ENCODE measurements at places on chromosomes 12 and 14.

GRCh38 chr14:22540811-22541360 lies 48.1 kb downstream of the DAD1 start:
- H3K4me1 ChIP-seq: peaks cover 66% of the 10 kb centered on the region
- no peak for DNase-seq
- H3K36me3 ChIP-seq: no peaks in the 10 kb centered on the region
- H3K4me3 ChIP-seq: no peak overlapping the region

DNA sequence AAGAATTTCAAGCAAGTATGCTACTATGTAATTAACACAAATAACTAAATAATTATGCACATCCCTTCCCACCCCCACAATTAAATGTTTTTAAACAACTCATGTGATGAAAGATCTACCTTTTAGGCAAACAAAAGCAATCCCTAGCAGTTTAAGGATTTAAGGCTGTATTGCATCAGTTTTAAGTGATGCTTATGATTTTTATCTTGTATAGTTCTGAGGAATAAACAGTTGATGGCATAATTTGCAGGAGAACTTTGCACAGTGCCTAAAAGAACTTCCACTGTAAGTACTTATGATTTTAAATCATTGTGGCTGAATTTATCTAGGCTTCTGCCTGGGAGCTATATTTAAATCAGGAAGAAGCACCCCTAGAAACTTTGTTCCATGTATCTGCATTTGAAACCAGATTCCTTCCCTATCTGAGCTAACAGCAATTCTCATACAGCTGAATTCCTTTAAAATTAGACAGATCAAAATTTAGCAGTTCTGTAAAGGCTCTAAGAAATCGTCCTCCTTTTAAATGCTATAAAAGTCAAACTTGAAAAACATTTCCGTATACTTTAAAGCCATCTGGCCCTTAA lies 388.6 kb downstream of the BCAT1 start:
- no peaks in the 10 kb centered on the region for H3K27me3 ChIP-seq
- H3K4me3 ChIP-seq: no peak overlapping the region
- peaks cover 7% of the 10 kb centered on the region for H3K4me1 ChIP-seq
- no peaks in the 10 kb centered on the region for H3K36me3 ChIP-seq

DNA sequence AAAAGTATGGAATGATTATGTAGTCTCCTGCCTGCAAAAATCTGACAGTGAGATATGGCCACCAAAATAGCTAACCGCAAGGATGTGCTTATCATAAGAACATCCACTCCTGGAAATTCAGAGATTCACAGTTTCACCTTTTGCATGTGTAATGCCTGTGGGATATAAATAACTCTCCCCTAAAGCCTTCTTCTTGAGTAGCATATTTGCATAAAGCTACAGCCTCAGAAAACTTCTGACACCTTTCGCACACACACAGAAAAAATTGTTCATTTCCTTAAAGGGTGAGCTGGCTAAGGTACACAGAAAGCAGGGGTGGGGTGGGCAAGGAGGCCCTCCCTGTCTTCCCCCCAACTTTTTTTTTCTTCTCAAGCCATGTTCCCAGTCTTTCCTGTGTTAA lies 3.1 kb upstream of the IGF1 start:
- H3K27ac ChIP-seq: peak overlapping the region; percentile 74
- H3K36me3 ChIP-seq: no peaks in the 10 kb centered on the region
- H3K4me3 ChIP-seq: no peak overlapping the region
- no peaks in the 10 kb centered on the region for H3K4me1 ChIP-seq
- no peak for DNase-seq

GRCh38 chr12:89156340-89156739 lies 196.0 kb downstream of the DUSP6 start:
- no peaks in the 10 kb centered on the region for H3K36me3 ChIP-seq
- H3K27me3 ChIP-seq: no peaks in the 10 kb centered on the region
- H3K4me3 ChIP-seq: no peak overlapping the region
- peak overlapping the region; percentile 65 for H3K27ac ChIP-seq

- H3K4me3 ChIP-seq: no peak overlapping the region
- no peak overlapping the region for H3K27ac ChIP-seq
- no peaks in the 10 kb centered on the region for H3K4me1 ChIP-seq
- no peaks in the 10 kb centered on the region for H3K36me3 ChIP-seq
- DNase-seq: no peak
These were observed 1505.5 kb upstream of the TMEM132C start for GRCh38 chr12:126761420-126761819.

DNA sequence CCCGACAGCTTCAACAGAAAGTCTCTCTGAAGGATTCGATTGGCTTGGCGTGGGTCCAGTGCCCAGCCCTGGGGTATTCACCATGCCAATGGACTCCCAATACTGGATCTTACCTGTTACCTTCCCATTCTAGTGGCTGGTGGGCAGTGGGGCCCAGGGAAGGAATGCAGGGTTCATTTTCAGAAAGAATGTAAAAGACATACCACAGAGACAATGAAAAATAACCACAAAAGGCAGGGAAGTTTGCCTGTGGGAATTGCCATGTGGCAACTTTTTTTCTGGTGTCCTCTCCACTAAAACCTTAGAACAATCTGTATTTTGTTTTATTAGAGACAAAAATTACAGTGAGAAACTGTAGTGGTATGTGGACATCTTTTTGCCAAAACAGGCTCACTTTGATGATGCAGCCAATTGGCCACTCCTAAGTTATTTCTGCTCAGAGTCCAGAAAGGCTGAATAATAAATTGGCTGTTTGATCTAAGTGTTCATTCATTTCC lies 55.2 kb downstream of the PTGER2 start:
- H3K4me1 ChIP-seq: peaks cover 4% of the 10 kb centered on the region
- H3K27me3 ChIP-seq: no peaks in the 10 kb centered on the region
- no peak for DNase-seq
- no peaks in the 10 kb centered on the region for H3K36me3 ChIP-seq
- no peak overlapping the region for H3K27ac ChIP-seq

DNA sequence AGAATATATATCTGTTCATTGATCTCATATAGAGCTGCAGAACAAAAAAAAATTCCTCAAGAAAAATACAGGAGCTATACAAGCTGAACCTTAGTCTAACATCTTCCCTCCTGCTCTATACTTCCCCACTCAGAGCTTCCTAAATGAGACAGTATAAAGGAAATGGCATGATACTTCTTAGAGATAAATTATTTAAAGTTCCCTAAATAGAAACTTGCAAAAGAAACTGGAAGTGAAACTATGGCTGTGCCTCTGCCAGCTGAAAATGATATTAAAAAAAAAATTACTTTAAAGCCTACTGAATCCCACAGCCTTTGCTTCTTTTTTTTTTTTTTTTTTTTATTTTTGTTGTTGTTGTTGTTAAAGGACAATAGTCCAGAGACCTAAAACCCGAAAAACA lies 11.6 kb upstream of the NEK9 start:
- DNase-seq: no peak
- no peak overlapping the region for H3K4me3 ChIP-seq
- peak overlapping the region; percentile 40 for H3K27ac ChIP-seq
- H3K36me3 ChIP-seq: peaks cover 8% of the 10 kb centered on the region
- no peaks in the 10 kb centered on the region for H3K4me1 ChIP-seq

- H3K27me3 ChIP-seq: no peaks in the 10 kb centered on the region
- H3K27ac ChIP-seq: peak overlapping the region; percentile 77
- no peak for DNase-seq
- no peak overlapping the region for H3K4me3 ChIP-seq
- H3K4me1 ChIP-seq: peaks cover 10% of the 10 kb centered on the region
- no peaks in the 10 kb centered on the region for H3K36me3 ChIP-seq
These were observed 121.1 kb upstream of the ATF1 start for GRCh38 chr12:50642761-50643160.

DNA sequence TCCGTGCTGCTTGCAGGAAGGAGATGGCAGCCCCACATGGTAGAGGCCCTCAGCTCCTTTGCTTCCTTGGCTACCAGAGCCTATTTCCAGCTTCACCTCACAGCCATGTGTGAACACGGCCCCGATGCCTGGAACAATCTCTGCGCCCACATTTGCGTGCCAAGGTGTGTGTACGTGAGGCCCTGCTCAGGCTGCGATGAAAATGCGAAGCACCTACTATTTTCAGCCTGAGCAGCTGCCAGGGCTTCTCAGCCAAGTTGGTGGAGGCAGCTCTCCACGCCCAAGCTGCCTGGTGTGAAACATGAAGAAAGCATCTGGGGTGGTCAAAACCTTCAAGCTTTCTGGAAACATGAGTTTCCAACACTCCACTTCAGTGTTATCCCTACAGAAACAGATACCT lies 177.8 kb upstream of the EGLN3 start:
- H3K27me3 ChIP-seq: no peaks in the 10 kb centered on the region
- peaks cover 14% of the 10 kb centered on the region for H3K4me1 ChIP-seq
- no peak for DNase-seq

- no peak for DNase-seq
- peaks cover 47% of the 10 kb centered on the region for H3K4me1 ChIP-seq
- no peak overlapping the region for H3K4me3 ChIP-seq
- peak overlapping the region; percentile 56 for H3K27ac ChIP-seq
These were observed 15.5 kb downstream of the EMP1 start for GRCh38 chr12:13211859-13212664.

DNA sequence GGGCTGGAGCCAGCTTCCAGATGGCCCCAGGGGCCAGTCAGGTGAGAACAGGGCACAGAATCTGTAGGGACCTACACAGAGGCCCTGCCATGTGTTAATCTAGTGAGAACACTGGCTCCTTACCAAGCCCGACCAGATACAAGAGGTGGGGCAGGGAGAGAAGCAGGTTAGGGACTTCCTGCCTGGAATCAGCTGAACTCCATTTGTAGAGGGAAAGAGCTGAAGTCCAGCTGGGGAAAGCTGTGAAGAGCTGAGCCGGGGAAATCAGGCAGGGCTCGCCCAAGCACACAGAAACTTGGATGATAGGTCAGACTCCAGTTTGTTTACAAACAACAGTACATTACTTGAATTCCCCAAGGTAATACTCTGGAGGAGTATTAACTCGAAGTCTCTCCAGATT lies 46.7 kb downstream of the PTGER2 start:
- H3K36me3 ChIP-seq: no peaks in the 10 kb centered on the region
- H3K27me3 ChIP-seq: no peaks in the 10 kb centered on the region
- no peak overlapping the region for H3K27ac ChIP-seq

GRCh38 chr14:88063811-88064210 lies 58.9 kb downstream of the GPR65 start:
- no peaks in the 10 kb centered on the region for H3K4me1 ChIP-seq
- H3K36me3 ChIP-seq: no peaks in the 10 kb centered on the region
- H3K4me3 ChIP-seq: no peak overlapping the region
- DNase-seq: no peak

GRCh38 chr12:122423258-122424165 lies 1.0 kb upstream of the CLIP1 start:
- H3K27me3 ChIP-seq: no peaks in the 10 kb centered on the region
- H3K4me3 ChIP-seq: peak overlapping the region; percentile 77
- H3K4me1 ChIP-seq: peaks cover 8% of the 10 kb centered on the region
- no peaks in the 10 kb centered on the region for H3K36me3 ChIP-seq
- H3K27ac ChIP-seq: peak overlapping the region; percentile 100

DNA sequence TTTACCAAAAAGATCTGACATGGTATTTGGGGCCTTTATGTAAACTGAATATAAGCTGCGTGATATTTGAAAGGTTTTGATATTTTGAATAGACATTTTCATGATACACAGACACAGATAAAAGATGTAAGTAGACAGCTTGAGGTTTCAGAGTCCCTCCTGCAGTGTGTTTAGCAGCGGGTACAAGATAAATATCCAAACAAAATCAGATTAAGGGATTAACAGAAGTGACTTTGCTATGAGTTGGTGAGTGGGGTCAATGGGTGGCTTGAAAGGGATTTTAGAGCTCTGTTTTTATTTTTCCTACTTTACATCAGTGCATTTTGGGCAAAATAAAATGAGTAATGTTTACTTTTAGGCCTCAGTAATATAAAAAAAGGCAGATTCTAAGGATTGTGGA lies 84.1 kb downstream of the IGF1 start:
- no peak for DNase-seq
- no peaks in the 10 kb centered on the region for H3K27me3 ChIP-seq
- H3K4me1 ChIP-seq: no peaks in the 10 kb centered on the region
- no peak overlapping the region for H3K4me3 ChIP-seq

DNA sequence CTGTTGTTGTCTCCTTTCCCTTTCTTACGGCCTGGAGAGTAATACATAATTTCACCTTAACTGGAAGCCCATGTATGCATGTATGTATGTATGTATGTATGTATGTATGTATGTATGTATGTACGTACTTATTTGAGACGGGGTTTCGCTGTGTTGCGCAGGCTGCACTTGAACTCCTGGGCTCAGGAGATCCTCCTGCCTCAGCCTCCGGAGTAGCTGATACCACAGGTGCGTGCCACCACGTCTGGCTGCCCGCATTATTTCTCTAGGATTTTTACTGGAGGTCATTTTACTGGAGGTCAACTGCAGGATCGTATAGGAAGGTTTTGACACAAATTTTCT lies 644 bp upstream of the OS9 start:
- no peak overlapping the region for H3K27ac ChIP-seq
- H3K36me3 ChIP-seq: peaks cover 15% of the 10 kb centered on the region
- no peaks in the 10 kb centered on the region for H3K27me3 ChIP-seq
- no peak overlapping the region for H3K4me3 ChIP-seq
- DNase-seq: no peak
